ENCODE measurements at places on chromosomes 13 and 19.

- DNase-seq = no peak
These were observed 515.3 kb upstream of the SGCG start for GRCh38 chr13:22665506-22665905.

GRCh38 chr13:27383104-27383921 is 41.1 kb upstream of the GTF3A start:
- DNase-seq = no peak

GRCh38 chr13:90654970-90655369 is 692.5 kb upstream of the MIR17HG start:
- DNase-seq = no peak

DNA sequence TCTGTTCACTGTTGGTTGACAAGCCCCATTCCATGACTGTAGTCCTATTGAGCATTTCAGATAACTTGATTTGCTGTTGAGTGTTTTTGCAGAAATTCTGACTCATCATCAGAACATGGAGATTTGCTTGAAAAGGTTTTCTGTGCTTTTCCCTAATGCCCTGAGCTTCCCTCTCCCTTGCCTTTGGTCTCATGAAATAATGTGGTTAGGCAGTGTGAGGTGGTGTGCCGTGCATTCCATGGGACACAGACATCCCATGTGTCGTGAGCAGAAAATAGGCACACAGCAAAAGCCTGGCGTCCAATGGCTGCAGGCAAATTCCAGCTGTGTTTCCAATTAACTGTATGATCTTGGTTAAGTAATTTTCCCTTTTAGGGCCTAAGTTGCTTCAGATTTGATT is 197.4 kb downstream of the DLEU7 start:
- DNase-seq = no peak
